CD4-positive, alpha-beta T cell treated with Interleukin-4 for 4 hours (primary cell): ENCODE measurements at places on chromosomes 12 and 14.

DNA sequence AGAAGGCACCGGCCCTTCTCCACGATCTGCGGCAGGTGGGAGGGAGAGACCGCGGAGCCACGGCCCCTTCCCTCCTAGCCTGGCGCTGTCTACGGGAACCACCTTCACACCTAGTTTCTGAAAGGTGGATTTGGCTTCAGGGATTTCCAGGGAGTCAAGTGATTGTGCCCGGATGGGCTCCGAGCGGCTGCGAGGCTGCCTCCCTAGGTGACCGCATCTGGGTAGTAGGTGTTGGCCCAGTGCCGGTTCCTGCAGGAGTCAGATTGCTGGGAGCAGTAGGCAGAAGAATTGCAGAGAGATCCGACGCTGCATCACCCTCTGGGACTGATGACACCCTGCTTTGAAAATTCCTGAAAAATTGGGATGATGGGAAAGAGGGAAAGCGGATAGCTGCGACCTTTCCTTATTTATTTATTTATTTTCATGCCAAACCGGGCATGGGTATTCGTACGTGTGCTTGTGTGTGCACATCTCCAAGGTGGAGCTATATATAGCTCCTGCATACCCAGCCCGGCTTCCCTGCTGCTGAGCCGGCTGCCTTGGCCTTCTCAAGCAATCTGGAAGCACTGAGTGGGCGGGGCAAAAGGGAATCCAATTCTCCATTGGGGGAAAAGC lies 1.1 kb downstream of the CNTN1 start:
- no peak for DNase-seq

- DNase-seq, result no peak
Observed at GRCh38 chr12:53976172-53976822, 1.5 kb upstream of the HOTAIR start.

- DNase-seq, result no peak
Observed at GRCh38 chr12:62718762-62719426, 216.1 kb downstream of the PPM1H start.

DNA sequence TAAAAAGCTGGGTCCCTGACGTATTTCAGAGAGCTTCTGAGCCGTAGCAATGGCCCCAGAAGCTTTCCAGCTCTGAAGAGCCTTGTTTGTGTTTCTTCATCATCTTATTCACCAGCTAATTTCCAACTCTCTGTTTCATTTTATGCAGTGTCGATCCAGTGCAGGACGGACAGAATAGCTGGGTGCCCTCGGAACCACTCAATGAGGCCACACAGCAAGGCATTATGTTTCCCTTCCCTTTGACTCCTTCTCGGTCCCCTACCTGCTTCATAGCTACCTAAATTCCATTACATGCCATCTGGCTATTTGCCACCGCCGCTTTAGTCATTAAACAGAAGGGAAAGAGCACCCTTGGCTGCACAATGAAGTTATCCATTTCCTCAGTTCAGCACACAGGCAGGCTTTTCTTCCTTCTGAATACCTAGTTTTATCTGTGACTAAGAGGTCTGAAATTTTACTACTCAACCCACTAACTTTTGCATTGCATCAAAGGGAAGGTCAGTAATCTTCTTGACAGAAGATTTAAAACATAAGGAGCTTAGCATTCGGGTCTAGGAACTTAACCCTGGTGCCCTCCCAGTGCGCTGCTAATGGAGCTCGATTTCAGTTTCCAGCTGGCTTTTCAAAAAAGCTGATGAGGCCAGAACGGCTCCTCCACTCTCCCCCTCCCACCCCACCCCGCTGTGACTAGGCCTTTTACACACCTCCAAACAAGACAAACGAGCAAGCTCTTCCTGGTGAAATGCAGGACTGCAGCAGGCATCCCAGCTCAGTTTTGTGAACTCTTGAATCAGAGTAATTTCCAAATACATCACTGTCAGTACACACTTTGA lies 176.8 kb downstream of the GXYLT1 start:
- DNase-seq, result no peak

DNA sequence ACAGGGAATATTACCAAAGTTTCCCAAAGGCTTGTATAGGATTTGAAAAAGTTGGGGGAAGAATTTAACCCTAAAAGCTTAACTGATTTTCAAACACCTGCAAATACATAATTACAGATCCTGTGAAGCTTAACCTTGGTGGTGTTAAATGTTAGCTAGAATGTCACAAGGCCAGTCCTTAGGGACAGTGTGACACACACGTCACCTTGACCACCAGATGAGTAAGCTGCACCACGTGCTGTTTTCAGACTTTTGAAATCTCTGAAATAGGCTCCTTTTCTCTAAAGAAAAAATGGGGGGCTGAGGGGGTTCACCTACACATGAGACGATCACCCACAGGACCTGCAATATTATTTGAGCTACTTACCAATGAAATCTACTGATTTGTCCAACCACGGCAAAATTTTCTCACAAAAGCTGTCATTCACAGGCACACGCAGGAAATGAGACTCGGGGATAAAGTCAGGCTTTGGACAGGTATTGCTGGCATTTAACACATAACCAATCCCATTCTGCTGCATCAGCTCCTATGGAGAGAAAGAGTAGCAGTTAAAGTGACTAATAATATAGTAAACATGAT lies 75.9 kb downstream of the DUSP16 start:
- DNase-seq, result no peak

GRCh38 chr12:52007158-52007921 lies 594 bp downstream of the TAMALIN start:
- DNase-seq, result peak; percentile 35

DNA sequence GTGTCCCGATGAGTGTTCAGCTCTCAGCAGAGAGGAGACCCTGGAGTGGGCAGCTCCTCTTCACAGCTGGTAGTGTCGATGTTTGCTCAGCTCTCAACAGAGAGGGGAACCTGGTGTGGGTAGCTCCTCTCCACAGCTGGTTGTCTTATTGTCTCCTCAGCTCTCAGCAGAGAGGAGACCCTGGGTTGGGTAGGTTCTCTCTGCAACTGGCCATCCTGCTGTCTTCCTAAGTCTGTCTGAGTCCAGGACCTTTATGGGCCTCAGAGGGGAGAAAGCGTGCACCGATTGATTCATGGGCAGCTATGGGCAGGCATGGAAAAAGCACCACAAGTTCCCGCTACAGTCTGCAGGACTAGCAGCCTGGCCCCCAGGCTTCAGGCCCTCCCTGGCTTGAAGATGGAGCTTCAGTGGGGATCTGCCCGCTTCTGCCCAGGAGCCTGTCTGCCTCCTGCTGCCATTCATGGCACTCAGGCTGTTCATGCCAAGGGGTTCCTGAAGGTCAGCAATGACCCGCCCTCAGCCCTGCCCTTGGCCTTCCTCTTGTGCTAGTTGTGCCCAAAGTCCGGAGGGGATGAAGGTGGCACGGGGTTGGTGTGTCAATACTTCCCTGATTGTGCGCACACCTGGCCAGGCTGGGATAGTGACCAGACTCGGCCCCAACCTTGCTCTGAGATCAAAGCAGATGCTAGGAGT lies 224.2 kb downstream of the KCNC2 start:
- DNase-seq, result no peak

- DNase-seq, result no peak
Observed at GRCh38 chr12:98492580-98493140, 22.7 kb upstream of the TMPO start.

- DNase-seq, result no peak
Observed at GRCh38 chr12:101795013-101795412, 35.7 kb downstream of the GNPTAB start.

DNA sequence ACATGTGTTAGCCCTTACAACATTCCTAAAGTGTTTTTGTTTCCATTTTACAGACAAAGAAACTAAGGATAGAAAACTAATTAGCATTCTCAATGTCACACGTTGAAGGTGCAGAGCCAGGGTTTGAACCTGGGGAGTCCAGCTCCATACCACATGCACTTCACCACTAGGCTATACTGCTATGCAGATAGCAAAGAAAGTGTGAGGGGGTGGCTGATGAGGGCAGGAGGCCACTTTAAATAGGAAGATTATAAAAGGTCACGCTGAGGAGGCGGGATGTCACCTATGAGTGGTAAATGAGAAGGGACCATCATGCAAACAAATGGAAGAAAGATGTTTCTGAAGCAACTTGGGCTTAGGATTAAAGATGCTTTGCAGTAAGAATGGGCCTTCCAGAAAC lies 213.9 kb downstream of the EGLN3 start:
- no peak for DNase-seq

GRCh38 chr12:55996201-55996714 lies 818 bp upstream of the SUOX start:
- DNase-seq, result peak; percentile 81

DNA sequence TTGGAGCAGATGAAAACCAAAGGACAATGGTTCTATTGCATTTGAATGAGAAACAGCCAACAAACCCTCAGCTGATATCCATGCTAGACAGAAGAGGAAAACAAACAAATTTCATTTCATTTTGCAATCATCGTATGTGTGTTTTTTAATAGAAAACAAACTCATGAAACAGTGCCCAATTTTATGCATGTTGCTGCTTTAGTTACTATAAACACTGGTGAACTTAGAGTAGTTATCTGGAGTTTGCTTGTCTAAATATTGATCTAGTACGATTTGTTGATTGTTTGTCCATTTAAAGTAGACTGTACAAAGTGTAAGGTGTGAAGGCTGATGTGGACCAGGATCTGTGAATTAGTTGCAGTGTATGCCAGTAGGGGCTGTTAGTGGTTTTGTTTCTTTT lies 166.6 kb downstream of the KITLG start:
- no peak for DNase-seq

DNA sequence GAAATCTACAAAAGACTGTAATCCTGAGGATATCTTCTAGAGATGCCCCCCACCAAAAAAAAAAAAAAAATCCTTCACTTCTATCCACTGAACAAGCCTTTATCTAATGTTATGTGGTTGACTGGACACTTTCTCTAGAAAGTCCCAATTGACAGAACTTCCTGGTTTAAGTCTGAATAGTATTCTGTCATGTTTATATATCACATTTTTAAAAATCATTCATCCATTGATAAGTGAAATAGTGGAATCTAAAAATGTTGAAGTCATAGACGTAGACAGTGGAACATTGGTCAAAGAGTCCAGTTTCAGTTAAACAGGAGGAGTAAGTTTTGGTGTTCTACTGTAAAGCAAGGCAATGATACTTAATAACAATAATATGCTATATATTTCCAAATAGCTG lies 297.0 kb downstream of the SSPN start:
- no peak for DNase-seq

DNA sequence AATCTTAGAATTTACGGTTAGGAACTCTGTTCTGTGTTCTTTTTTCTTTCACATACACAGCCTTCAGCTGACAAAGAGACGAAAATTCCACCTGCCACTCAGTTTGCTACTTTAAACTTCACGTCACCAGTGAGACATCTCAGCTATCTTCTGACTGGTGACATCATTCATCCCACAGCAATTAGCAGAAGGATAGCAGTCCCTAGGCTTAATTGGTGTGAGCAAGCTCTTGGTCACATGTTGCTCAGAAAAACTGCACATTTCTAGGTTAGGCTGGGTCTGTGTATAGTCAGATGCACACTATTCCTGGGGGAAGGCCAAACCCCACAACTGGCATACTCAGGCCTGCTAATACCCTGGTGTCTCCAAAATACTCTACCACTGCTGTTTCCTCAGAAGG lies 23.9 kb downstream of the SLC7A7 start:
- no peak for DNase-seq

GRCh38 chr12:124464830-124465229 lies 102.6 kb downstream of the NCOR2 start:
- no peak for DNase-seq

GRCh38 chr14:23528555-23528954 lies 23.0 kb downstream of the ZFHX2 start:
- no peak for DNase-seq

DNA sequence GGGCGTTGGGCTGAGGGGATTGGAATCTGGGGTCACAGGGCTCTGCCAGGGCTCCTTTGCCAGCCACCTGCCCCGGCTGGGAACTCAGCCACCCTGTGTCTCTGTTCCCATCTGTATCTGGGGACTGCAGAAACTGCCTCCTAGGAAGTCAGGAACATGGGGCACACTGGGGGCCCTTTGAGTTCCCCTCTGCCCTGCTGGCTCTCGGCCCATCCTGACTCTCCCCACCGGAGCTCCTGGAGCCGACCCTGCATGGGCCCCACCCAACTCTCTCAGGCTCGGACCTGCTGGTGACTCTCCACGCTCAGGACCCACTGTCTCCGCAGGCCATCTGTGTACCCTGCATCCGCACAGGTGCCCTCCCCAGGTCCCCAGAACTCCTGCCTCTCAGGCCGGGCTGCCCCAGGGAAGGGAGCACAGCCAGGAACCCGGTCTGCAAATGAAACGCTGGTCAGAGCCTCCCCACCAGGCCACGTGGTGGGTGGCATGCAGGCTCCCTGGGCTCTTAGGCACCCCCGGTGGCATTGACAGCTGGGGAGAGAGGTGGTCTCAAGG lies 82.8 kb downstream of the KIF26A start:
- DNase-seq, result no peak

DNA sequence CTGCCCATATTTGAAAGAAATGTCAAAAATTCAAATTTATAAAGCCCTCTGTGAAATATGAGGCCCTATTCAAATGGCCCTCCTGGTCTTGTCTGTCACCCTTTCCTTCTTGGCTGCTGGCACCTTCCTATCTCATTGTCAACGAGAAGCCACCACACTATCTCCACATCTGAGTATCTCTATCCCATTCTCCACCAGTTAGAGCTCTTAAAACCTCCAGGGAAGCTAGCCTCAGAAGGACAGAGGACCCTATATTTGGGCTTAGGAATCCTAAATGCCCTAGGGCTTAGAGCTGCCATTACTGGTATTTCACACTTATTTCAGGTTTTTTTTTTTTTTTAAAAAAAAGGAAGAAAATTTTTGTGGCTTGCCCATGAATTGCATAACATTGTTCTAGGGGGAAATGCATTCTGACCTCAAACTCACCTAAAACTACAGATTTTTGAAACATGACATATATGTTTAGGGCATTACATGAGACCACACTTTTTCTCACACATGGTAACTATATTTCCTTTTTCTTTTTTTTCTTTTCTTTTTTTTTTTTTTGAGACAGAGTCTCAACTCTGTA lies 25.0 kb downstream of the SLC25A21 start:
- no peak for DNase-seq

GRCh38 chr14:90088176-90088575 lies 26.4 kb downstream of the KCNK13 start:
- DNase-seq, result no peak

DNA sequence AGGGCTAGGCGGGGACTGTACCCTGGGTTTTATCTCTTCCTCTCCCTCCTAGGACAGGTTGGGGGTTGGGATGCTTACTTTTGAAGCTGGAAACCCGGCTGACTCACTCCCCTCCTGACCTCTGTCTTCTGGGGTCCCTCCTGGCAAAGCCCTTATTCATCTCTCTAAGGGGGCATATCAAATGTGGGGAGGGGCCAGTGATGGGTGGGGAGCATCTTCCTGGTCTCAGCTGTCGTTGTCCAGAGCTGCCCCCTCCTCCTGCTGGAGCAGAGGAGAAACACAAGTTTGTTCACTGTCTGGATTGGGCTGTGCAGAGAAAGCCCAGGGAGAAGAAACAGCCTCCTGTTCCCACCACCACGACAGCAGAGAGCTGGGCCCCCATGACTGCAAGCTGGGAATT lies 85.8 kb downstream of the TNFAIP2 start:
- no peak for DNase-seq

DNA sequence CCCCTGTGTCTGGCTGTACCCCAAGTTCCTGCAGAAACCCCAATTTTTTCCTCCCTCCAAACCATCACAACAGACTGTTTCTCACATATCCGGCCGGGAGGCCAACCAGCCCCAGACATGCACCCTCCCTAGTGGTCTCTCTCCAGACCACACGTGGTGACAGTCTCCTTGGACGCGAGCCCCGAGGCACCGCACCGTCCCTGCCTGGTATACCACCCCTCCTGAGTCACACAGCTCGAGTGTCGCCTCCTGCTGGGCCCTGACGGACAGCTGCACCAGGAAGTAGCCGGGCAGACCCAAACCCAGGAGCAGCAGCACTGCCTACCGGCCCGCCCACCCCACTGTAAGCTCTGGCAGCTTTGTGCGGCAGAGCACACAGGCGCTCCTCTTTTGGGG lies 97.4 kb downstream of the RFLNA start:
- no peak for DNase-seq
